ENCODE measurements at places on chromosomes 1 and 21. TPM values are rescaled to one million over a fixed set of nuclear protein-coding genes. Genes with fewer than 3 reads are reported as not detected.

Gene VSIG8
- total RNA-seq: not detected

Gene GBP7
- not detected for total RNA-seq

- DNase-seq: no peak
Measured at GRCh38 chr1:116882866-116883265, 26.9 kb upstream of the PTGFRN start.

DNA sequence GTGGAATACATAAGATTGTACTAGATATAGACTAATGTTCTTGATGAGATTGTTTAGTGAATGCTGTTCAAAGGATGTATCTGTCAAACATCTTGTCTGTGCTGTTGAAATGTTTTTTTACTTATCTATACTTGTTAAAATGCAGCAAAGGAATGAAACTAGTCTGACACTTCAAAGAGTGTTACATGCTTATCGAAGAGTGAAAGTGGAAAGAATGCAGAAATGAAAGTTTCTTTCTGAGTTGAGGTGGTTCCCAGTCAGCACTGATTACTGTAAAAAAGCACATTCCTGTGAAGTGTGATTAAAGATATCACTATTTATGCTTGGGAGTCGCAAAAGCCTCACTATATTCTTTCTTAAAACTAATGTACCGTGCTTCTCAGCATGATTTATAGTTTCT is 1225.2 kb downstream of the NCAM2 start:
- DNase-seq: no peak

GRCh38 chr1:62423580-62424242 is 13.1 kb upstream of the USP1 start:
- no peak for DNase-seq

DNA sequence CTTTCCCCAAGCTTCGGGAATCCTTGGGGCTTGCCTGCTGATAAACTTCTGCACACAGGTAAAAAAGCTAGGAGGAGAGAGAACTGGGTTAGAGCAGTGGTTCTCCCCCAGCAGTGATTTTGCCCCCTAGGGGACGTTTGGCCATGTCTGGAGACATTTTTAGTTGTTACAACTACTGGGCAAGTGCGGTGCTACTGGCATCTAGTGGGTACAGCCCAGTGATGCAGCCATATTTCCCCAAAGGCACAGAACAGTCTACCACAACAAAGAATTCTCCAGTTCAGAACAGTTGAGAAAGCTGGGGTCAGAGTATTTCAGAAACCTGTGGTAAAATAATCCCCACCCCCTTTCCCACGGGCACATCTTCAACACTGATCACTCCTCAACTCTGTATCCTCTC is 41.3 kb downstream of the LRRC71 start:
- peak; percentile 16 for DNase-seq

GRCh38 chr1:197799271-197799670 is 24.0 kb upstream of the DENND1B start:
- no peak for DNase-seq

DNA sequence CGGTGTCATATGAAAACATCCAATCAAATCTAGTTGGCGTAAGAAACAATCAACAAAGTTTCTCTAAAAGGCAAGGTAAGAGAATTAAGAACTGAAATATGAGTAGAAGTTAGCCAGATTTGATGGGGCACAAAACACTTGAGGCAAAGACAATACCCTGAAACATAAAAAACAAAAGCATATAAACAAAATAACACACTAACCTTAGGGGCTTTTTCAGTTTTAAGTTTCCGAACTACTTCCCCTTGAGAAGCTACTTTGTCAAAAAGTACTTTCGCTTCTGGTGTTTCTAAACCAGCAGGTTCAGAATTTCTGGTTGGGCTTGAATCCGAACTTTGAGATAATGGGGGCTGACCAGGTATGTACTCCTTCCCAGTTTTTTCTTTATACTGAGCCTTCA is 57.9 kb downstream of the EPRS1 start:
- no peak for DNase-seq
